ENCODE measurements at places on chromosomes 13 and 19. TPM values are rescaled to one million over a fixed set of nuclear protein-coding genes. Genes with fewer than 3 reads are reported as not detected.

MCEMP1 gene
- 0.59 TPM for total RNA-seq

GRCh38 chr13:34347784-34348573, 530.0 kb downstream of the RFC3 start:
- H3K36me3 ChIP-seq = no peaks in the 10 kb centered on the region
- no peak for DNase-seq
- no peak overlapping the region for H3K4me3 ChIP-seq
- H3K4me1 ChIP-seq = no peaks in the 10 kb centered on the region

GRCh38 chr13:40453351-40454021, 213.0 kb downstream of the FOXO1 start:
- no peak for DNase-seq
- no peaks in the 10 kb centered on the region for H3K27me3 ChIP-seq
- H3K4me3 ChIP-seq = no peak overlapping the region
- no peak overlapping the region for H3K27ac ChIP-seq
- H3K36me3 ChIP-seq = no peaks in the 10 kb centered on the region
- H3K4me1 ChIP-seq = no peaks in the 10 kb centered on the region

C19orf53 gene
- 61.2 TPM for total RNA-seq

DNA sequence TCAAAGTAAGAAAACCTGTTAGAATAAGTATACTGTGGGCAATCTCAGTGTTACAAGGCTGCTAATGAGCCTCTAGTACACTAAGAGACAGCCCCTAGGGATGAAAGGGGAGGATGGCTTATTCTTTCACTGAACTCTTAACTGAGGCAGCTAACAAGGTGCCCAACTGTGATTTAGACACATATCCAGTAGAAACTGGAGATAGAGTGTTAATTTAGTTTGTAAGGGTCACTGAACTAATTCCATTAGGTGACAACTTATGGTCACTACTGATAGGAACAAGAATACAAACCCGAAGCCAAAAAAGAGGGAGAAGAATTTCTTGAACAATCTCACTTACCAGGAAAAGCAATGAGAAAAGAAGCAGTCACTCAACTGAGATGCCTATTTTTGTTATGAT, 1010.6 kb downstream of the PCDH9 start:
- H3K27ac ChIP-seq = no peak overlapping the region
- H3K4me3 ChIP-seq = no peak overlapping the region
- H3K36me3 ChIP-seq = no peaks in the 10 kb centered on the region
- no peak for DNase-seq
- no peaks in the 10 kb centered on the region for H3K27me3 ChIP-seq

GRCh38 chr13:75836441-75836840, 200.3 kb downstream of the LMO7 start:
- DNase-seq = no peak
- H3K27ac ChIP-seq = no peak overlapping the region
- H3K36me3 ChIP-seq = peaks cover under 1% of the 10 kb centered on the region
- H3K27me3 ChIP-seq = no peaks in the 10 kb centered on the region
- H3K4me1 ChIP-seq = no peaks in the 10 kb centered on the region

DNA sequence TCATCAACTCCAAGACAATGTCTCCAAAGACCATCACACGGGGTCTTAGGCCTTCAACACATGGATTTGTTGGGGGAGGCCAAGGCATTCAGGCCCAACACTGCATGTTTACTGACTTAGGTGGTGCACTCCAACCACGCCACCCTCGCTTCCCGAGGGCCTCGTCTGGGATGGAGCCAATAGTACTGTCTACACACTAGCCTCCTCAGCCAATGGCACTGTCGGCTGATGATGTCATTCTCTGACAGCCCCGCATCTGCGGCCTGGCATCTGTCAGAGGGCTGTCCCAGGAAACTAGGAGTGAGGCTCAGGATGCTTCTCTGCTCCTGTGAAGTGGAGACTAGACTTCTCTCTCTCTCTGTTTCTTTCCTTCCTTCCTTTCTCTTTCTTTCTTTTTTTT, 96.6 kb downstream of the TEX26 start:
- no peak overlapping the region for H3K4me3 ChIP-seq
- H3K27ac ChIP-seq = no peak overlapping the region
- H3K36me3 ChIP-seq = no peaks in the 10 kb centered on the region

DNA sequence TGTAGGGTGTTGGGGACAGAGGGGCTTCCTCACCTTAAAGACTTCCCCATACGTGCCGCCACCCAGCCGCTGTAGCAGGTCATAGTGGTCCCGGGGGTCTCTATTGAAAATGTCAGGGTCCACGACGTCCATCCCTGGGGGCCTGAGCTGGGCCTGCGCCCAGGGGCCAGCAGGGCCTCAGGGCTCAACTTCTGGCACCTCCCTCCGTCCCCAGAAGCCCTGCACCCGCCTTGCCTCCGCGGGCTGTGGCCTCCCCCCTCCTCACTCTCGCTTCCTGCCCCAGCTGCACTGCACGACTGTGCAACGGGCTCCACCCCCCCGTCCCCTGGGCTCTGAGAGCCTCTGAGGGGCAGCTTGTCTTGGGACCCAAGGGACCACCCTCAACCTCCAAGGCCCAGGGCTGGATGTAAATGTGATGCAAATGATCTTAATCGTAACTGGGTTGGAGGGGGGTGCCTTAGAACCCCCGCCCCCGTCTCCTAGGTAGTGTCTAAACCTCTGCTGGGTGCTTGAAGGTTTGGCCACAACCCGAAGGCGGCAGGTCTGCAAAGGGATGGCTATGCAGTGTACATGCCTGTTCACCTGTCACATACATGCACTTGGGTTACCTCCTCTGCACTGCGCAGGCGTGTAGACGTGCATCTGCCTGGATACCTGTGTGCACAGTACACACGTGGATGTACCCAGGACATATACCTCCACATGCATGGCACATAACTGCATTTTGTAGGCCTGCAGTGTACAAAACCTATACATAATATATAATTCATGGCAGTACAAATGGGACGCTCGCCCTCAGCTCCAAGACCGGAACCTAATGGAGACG, at the start of gene MAP4K1:
Gene MAP4K1, minus strand, starts transcription at position 190 of the 826 bp plus-strand sequence. Its CDS starts 58 bp downstream, at position 132.
- peak; percentile 85 for DNase-seq
- peaks cover 58% of the 10 kb centered on the region for H3K4me1 ChIP-seq
- H3K4me3 ChIP-seq = peak within 1 kb of the TSS; percentile 92
- H3K27me3 ChIP-seq = no peaks in the 10 kb centered on the region
- H3K36me3 ChIP-seq = peaks cover 35% of the 10 kb centered on the region

GRCh38 chr19:19259741-19260140, 13.4 kb downstream of the TM6SF2 start:
- DNase-seq = no peak
- no peak overlapping the region for H3K27ac ChIP-seq

ACP7 gene
- not detected for total RNA-seq

DNA sequence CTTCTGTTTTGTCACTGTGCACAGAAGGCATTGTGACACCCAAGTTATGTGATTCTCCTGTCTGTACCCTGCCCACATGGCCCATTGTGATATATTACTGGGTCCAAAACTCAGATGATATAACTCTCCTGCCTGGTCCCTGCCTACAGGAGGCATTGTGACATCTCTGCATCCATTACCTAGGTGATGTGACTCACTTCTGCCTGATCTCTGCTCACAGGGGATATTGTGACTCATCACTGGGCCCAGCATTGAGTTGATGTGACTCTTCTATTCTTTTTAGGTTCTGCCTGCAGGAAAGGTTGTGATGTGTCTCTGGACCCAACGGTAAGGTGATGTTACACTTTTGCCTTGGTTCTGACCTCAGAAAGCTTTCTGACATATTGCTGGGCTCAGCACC, 67.9 kb upstream of the ZNF724 start:
- H3K27ac ChIP-seq = no peak overlapping the region
- no peaks in the 10 kb centered on the region for H3K27me3 ChIP-seq
- H3K36me3 ChIP-seq = no peaks in the 10 kb centered on the region
- no peak overlapping the region for H3K4me3 ChIP-seq

SULT2B1 gene
- not detected for total RNA-seq

TSPAN16 gene
- total RNA-seq = not detected

C19orf81 gene
- total RNA-seq = not detected

Data from CD4-positive, CD25-positive, alpha-beta regulatory T cell (primary cell).